ENCODE measurements at places on chromosomes 3 and 15.

- DNase-seq = no peak
Observed at GRCh38 chr3:111917300-111917699, 58.2 kb downstream of the PHLDB2 start.

GRCh38 chr15:69780981-69781380 is 316.7 kb downstream of the TLE3 start:
- no peak for DNase-seq

- peak; percentile 44 for DNase-seq
Observed at GRCh38 chr3:196948442-196949284, 6.3 kb upstream of the NCBP2 start.

DNA sequence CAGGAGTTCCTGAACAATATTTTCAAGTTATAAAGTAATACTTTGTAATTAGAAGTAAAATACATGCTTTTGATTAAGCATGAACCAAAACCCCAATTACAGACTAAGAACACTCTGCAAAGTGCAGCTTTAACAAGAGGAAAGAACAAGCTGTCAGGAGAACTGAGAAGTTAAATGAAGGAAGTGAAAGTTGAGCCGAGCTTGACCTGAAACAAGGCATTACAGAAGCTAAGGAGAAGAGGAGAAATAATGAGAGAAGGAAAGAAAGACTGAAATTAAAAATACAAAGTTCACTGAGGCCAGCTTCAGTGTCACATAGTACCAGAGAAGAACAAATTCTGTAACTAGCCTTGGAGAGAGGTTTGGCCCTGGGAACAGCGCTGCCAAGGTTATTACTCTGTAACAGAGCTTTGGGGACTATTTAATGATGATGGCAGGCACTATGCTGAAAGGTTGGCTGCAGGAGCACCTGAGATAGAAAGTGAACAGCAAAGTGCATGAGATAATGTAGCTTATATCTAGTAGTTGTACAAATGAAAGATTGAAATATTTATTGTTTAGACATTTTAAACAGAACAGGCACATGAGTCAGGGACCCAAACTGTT is 241.9 kb upstream of the PEX5L start:
- DNase-seq = no peak

- no peak for DNase-seq
Observed at GRCh38 chr3:119933207-119933606, 151.3 kb downstream of the NR1I2 start.

GRCh38 chr3:177470197-177470941 is 273.1 kb upstream of the TBL1XR1 start:
- DNase-seq = no peak

DNA sequence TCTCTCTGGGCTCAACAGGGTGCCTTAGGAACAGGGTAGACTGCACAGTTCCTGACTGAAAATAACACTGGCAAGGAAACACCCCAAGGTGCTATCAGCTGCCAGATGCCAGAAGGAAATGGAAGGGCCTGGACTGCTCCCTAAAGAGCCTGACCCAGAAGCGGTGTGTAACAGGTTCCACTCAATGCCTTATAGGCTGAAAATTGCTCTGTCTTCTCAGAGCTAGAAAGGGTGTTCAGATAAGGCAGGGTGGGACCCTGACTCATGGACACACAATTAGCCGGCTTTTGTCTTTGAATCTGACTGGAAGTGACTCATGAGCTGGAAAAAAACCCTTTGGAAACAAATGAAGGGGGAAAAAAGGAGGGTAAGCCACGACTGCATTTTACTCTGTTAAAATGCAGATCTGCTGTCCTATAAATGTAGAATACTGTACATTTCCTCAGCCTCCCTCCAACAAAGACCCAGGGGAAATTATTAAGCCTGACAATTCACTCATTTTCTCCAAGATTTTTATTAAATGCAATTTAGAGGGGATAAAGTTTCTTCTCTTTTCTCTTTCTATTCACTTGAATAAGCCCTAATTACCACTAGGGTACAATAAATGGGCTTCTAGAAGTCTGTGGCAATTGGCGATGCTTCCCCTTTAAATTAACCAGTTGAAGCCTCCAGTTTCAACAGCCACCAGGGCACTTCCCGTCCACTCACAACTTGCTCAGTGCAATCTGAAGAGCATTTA is 160.2 kb upstream of the TBL1XR1 start:
- peak; percentile 84 for DNase-seq

DNA sequence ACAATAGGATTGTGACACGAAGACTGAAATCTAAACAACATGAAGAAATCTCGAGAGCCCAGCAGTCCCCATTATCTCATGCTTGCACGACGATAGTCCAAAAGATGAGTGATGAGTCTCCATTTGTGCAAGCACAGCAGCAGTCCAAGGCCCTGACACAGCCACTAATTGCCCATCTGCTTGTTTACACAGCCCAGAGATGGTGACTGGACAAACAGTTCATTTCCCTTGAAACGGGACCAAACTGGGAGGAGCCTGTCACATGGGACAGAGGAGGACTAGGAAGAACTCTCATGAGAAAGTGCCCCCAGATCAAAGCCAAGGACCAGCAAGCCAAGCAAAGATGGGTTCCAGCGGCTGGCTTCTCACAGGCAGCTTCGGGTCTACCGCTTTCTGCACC is 121.0 kb downstream of the GREM1 start:
- no peak for DNase-seq

- peak; percentile 37 for DNase-seq
Observed at GRCh38 chr15:28098766-28099554, at the start of gene OCA2. OCA2 (minus strand) TSS chr15:28099315; CDS start chr15:28081874, 17,441 bp downstream.

DNA sequence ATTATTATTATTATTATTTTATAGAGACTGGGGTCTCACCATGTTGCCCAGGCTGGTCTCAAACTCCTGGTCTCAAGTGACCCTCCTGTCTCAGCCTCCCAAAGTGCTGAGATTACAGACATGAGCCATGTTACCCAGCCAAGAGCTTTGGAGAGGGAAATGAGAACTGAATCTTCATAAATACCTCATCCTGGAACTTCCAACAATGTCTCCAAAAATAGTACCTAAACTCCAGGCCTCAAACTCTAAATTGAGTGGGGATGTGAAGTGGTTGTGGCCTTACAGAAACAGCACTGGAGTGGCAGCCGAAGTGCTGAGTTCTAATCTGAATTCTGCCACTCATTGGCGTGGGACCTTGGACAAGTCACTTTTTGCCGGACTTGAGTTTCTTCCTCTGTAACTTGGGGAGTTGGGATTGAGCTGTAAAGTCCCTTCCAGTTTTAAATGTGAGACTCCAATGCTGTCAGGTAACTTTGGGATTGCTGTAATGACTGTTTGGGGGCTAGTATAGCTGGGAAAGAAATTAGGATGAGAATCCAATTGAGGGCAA is 10.0 kb upstream of the SRP14 start:
- no peak for DNase-seq

DNA sequence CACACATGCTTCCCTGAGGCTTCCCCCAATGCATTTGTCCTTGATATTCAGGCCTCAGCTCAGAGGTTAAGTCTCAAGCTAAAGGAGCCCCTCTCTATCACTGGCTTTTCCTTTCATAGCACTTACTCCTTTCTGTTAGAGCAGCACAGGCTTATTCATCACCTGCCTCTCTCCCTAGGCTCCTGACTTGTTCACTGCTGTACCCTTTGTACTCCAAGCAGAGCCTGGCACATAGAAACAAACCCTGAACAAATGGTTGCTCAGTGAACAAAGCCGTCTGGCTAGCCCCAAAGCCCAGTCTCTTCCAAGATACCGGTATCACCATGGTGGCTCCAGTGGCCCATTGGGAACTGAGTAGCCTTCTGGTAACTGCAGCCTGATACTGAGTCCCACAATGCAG is 231.1 kb upstream of the TRIM42 start:
- DNase-seq = no peak

DNA sequence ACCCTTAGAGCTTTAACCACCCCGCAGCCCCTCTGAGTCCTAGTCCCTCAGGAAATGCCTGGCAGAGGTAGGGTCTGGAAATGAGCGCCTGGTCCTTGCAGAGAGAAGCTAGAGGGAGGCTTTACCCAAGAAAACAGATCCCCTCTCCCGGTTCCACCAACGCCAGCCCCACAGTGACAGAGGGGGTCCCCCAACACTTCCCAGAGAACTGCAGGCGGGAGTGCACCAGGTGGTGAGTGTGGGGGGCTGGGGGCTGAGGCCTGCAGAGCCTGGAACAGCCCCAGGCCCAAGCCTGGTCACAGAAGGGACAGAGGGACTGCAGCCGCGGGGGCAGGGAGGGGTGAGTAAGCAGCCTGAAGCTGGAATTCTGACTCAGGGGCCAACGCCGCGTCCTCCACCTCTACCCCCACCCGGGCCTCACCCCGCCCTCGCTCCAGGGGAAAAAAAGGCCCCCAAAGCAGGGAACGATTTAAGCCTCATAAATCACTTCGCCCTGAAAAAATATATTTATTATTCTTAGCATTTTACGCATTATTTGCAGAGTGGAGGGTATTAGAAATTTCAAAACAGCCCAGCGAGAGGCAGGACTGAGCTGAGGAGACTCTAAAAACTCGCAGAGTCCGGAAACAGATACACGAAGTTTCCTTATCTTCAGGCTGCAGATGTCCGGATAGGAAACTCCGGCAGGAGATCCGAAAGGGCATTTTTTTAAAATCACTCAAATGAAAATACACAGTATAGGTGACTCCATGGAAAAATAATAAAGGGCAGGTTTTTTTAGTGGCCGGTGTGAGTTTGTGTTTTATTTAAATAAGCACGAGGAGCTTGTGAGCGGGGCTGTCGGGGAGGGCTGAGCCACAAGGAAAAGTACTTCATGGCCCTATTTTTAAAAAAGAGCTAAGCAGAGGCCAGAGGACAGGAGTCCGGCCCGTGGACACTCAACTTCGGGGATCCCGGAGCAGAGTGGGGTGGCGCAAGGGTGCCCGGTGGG is 10.0 kb downstream of the GATA2 start:
- DNase-seq = no peak

DNA sequence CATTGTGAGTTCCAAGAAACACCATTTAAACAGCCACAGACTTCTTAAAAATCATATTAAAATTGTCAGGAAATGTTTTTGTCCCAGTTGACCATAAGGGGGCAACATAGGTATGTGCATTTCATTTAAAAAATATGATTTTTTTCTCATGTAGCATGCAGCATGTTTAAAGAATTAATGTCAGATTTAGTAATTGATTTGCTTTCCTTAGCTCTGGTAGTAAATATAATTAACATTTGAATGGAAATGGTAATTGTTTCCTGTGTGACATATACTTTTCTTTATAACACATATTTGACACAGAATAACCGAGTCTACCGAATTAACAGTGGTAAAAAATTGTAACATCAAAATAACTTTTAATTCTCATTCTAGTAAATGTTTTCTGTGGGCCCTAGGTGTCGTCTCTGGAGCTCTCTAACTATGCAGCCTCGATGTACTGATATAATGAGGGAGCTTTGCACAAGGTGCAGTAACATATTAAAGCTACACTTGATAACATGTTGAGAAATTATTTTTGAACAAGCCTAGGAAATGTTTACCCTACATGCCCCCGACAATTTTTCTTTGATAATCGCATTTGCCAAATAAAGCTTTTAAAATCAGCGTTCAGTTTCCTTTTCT is 34.9 kb downstream of the NXPE3 start:
- no peak for DNase-seq

DNA sequence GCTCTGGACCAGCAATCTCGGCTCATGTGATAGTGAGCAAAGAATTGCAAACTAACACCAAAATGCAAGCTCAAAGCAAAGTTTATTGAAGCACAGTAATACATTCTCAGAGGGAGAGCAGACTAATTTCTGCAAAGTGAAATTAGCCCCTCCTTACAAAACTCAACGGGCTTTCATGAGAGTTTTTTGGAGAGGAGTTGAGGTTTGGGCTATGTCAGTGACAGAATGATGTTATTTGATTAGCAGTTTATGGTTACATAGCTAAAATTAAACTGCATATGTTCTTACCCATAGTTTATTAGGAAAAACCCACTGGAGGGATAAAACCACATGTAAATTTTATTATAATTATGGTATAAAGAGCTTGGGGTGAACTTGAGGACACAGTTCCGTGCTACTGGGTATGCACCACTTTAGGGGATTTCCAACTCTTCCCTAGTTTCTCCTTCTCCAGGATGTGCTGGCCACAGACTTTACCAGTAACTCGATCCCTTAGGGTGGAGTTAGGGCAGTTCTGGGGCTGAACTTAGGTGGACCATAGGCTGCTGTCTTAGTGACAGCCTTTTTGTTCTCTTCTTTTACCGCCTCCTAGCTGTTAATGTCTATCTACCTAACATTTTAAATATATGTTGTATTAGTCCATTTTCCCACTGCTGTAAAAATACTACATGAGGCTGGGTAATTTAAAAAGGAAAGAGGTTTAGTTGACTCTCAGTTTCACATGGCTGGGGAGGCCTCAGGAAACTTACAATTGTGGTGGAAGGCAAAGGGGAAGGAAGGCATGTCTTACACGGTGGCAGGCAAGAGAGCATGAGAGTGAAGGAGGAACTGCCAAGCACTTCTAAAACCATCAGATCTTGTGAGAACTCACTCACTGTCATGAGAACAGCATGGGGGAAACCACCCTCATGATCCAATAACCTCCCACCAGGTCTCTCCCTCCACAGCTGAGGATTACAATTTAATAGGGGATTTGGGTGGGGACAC is 8.9 kb upstream of the AADACL2 start:
- no peak for DNase-seq

DNA sequence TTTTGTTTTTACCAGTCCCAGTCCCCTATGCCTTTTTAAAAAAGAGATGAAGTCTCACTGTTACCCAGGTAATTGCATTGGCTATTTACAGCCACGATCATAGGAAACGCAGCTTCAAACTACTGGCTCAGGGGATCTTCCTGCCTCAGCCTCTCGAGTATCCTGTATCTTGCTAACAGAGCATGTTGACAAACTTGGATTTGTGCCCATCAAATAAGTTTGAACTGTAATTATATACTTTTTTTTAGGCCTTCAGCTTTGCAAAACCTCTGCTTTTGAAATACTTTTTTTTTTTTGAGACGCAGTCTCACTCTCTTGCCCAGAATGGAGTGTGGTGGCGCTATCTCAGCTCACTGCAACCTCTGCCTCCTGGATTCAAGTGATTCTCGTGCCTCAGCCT is 3.0 kb upstream of the EDEM1 start:
- no peak for DNase-seq

- DNase-seq = no peak
Observed at GRCh38 chr15:72952151-72952550, 100.1 kb upstream of the NEO1 start.

GRCh38 chr3:127789051-127789450 is 33.3 kb downstream of the MGLL start:
- DNase-seq = no peak

DNA sequence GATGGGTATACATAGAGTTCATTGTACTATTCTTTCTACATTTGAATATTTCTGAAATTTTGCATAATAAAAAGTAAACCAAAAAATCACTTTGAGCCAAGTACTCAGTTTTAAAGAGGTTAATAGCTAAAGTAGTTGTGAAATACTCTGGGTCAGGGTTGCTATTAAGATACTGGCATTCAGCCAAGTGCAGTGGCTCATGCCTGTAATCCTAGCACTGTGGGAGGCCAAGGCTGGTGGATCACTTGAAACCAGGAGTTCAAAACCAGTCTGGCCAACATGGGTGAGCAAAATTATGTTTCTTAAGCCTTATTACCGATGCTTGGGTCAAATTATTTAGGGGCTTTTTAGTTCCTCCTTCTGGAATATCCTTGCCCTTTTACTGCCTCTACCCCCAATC is 122.0 kb upstream of the MELTF start:
- peak; percentile 57 for DNase-seq

GRCh38 chr3:150256318-150256717 is 151.8 kb upstream of the TSC22D2 start:
- no peak for DNase-seq

- no peak for DNase-seq
Observed at GRCh38 chr3:34072297-34072696, 273.9 kb downstream of the PDCD6IP start.
